Sciatic nerve (tissue), 2 donors: ENCODE measurements at places on chromosomes 6 and 20. TPM values are rescaled to one million over a fixed set of nuclear protein-coding genes. Genes with fewer than 3 reads are reported as not detected.

- no peak for DNase-seq
These were observed 790 bp downstream of the TOX2 start for GRCh38 chr20:43915211-43916072.

DNA sequence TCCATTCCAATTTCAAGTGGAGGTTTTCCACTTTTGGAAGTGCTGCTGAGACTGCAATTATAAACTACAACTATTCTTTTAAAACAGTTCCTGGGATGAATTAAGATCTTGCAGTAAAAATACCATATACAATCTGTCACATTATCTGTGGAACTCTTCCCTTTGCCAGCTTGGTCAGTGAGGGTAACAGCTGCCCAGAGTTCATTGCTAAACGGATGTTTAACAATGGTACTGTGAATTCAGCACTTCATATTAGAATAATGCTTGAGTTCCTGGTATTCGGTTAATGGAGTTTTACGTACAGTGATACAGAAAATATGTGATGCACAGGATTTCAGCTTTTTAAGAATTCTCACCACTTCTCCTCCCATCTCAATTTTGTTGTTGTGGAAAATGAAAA lies 51.5 kb downstream of the KCNS1 start:
- no peak for DNase-seq

The GATA5 gene
- 0.22 TPM for total RNA-seq

GRCh38 chr20:16433293-16433580 lies 140.0 kb downstream of the KIF16B start:
- no peak for DNase-seq

DNA sequence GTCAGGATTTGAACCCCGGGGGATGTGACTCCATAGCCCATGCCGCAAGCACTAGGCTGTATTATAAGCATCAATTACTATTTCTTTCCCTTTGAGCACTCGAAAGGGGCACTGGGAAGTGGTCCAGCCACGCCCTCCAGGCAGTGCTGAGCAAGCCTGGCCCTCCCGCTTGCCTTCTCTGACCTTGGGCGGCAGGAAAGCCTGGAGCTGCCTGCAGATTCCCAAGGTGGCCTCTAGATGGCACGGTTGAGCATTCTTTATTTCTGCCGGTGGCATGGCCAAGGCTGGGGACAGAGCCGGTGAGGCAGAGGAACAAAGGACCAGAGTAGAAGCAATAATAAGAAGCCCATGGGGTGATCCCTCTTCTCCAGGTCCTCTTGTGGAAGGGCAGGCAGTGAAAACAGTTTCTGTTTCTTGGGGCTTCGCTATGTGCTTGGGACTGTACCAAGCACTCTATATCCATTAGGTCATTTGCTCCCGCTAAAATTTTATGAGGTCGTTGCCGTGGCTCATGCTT lies 32.0 kb downstream of the ARHGAP40 start:
- no peak for DNase-seq

DNA sequence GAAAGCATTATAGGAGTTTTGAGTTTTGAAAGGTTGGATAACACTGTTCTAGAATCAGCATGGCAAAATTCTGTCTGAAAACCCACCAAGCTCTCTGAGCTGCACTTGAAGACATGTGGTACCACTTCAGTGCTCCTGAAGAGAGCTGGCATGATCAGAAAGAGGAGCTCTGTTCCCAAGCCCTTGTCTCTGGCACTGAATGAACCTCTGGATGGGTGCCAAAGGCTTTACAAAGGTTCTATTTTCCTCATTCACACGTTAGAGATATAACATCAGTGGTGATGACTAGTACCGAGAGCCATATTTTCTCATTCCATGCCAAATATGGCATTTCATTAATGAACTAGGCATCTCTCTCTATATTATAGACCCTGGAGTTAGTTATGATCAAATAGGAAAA lies 301.8 kb upstream of the ID4 start:
- no peak for DNase-seq

DNA sequence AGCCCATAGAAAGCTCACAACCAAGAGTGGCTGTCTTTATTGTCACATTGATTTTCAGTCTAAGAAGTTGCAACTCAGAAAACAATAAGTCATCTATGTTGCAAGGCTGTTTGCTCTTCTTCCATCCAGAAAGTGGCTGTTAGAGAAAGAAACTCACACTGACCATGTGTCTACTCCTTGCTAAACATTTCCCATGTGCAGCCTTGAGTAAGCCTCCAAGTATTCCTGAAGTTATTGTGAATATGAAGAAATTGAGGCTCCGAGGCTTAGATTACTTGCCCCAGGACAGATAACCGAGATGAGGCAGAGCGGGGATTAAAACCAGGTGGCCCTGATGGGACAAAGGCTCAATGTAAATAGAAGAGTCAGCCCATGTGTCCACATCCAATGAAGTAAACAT lies 105.0 kb downstream of the SPTLC3 start:
- DNase-seq: no peak

DNA sequence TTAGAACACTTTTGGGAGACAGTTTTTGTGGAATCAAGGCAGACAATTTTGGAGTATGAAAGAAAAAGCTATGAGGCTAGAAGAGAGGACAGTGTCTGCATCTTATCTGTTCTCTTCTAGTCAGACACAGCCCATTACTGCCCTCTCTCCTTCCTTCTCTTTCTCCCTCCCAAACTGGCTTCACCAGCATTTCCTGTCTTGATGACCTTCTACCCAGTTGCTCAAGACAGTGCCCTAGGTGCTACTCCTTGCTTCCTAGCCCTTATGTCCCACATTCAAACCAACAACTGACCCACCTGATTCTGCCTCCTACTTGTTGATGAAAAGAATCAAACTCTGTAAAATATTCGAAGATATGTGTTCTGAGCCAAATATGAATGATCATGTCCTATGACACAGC lies 116.4 kb upstream of the RIPOR2 start:
- DNase-seq: no peak

The BPIFA3 gene
- total RNA-seq: not detected

The IL20RA gene
- total RNA-seq: 3.3 TPM

The NAPB gene
- total RNA-seq: 18.7 TPM

DNA sequence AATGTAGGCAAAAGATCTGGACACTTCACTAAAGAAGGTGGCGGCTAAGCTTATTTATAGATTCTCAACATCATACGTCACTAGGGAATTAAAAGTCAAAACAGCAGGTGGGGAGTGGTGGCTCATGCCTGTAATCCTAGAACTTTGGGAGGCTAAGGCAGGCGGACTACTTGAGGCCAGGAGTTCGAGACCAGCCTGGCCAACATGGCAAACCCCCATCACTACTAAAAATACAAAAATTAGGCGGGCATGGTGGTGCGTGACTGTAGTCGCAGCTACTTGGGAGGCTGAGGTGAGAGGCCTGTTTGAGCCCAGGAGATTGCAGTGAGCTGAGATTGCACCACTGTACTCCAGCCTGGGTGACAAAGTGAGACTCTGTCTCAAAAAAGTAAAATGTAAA lies 74.6 kb downstream of the GPX5 start:
- no peak for DNase-seq

DNA sequence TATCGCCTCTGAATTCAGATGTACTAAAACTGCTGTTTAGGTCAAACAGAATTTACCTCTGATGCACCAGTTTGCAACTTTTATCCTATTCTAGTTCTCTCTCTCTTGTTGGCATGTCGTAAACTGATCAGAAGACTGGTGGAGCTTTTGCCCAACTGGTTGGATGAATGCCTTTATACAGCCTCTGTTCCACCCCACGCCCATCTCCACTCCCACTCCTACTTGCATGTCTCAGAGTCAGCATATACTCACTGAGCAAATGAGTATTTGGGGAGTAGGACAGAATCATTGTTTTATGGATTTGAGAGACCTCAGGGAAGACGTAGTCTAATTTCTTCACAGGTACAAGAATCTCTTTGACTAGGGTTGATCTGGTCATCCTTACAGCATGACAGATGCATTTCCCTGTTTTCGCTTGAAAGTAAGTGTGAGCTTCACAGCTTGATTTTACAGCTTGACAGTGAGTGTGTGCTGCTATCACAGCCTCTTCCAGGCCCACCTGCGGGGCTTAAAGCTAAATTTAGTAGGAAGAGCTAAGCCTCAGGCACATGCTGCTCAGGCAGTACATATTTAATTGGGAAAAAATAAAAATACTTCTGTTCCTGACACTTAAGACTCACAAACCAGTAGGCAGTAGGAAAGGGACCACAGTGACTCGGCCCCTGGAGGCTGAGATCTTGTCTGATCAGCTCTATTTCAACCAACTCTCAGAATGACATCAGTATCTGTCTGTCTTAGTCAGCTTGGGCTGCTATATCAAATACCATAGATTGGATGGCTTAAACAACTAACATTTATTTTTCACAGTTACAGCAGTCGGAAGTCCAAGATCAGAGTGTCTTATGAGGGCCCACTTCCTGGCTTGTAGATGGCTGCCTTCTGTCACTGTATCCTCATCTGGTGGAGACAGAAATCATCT lies 30.4 kb downstream of the TRMT6 start:
- no peak for DNase-seq

GRCh38 chr20:4051413-4052138 lies 36.2 kb upstream of the RNF24 start:
- no peak for DNase-seq
